Right forelimb (tissue), 1 donor: ENCODE measurements at places on chromosomes 16 and 17.

DNA sequence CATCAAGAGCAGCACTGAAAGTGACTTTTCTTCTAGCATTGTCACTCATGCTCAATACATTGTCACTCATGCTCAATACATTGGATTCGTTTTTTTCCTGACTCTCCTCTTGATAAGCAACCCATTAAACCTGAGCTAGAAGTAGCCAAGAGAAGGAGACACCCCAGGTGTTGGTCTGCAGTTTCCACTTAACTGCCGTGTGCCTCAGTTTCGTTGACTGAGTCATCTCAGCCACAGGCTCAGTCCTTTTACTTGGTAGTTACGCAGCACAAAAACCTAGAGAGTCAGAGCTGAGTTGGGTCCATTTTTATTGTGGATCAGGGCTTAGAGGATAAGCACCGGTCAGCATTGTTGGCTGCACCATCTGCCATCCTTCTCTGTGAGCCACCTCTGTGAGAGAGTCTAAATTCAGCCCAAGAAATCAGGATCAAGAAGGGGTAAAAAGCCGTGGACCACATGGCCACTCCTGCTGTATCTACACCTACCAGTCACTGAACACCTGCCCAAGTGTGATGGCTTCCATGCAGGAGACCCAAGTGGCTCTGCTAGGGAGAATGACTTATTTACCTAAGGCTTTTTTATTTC is 11.3 kb downstream of the GINS2 start:
- DNase-seq = no peak

GRCh38 chr17:1839516-1839915 is 9.7 kb downstream of the RPA1 start:
- DNase-seq = no peak

DNA sequence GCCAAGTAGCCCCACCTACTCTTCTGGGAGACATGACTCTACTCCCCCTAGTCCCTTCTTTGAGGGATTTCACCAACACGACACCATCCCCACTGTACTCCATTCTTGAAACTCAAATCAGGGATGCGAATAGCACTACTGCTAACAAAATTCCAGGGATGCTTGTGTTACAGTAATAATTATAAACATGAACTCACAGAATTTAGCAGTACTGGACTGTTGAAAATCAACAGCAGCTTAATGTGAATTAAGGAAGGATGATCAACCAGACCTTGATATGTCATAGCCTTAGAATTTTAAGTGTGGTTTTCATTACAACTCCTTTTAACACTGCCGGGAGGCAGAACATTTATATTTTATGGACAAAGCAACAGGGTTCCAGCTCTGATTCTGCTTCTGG is 37.9 kb downstream of the AMFR start:
- DNase-seq = no peak

DNA sequence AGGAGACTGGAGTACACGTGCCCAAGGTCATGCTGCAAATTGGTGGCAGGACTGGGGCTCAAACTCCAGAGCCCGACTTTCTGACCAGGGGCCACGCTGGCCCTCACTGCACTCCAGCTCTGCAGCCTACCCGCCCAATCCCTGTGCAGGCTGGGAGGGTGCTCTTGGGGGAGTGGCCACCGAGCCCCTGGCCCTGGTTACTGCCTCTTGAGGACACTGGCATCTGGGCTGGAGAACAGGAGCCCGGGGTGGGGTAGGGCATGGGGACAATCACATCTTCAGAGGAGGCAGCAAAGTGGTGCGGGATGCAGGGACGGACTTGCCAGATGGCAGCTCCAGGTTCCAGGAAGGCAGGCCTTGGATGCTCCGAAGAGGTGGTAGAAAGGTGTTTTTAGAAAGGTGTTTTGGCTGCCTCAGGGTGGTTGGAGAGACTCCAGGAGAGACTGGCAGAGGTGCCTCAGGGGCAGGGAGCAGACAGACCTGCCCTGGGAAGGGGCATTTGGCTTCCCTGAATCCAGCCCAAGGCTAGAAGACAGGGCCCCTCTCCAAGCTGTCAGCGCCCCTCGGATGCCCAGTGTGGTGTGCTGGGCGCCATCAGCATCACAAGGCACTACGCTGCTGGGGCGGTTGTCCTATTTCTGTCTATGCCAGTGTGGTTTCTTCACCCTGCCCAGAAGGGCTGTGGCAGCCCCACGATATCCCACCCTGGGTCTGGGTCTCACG is 220.6 kb downstream of the NTN1 start:
- no peak for DNase-seq

GRCh38 chr16:58026139-58026704 is 668 bp downstream of the MMP15 start:
- no peak for DNase-seq
